ENCODE measurements at places on chromosomes 16 and 17.
A peak's percentile ranks its signal among the peaks of the same experiment; 100 is the strongest.

DNA sequence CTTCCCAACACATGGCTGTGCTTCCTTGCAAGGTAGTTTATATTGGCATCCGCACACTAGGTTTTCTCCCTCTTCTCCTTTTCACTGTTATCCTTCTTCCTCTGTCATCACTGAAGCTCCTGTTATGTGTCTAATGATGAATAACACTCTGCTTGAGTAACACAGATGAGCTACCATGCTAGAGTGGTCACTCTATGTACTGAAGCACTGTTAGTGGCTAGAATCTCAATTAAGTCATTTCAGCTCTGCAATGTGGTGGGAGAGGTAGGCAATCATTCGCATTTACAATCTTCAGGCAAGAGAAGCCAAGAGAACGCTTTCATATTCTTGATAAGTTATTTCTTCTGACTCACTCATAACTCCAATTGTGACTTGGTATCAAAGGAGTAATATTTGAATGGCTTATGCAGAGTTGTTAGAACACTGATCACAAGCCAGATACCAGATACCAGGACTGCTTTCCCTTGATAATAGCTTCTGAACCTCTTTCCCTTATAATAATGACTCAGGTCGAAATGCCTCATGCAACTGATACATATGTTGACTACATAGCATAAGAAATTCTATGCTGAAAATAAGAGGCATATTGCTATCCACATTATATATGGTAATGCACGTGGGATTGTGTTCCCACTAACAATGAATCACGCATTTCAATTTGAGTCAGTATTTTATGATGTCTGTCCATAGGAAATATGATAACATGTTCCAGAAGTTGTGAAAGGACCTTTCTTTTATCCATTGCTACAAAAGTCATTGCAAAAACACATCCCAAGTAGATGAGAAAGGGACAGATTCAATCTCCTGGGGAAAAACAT, 158.0 kb upstream of the HS3ST3A1 start:
- H3K27ac ChIP-seq, result no peak overlapping the region
- no peak for DNase-seq
- no peak overlapping the region for H3K4me3 ChIP-seq
- peaks cover 12% of the 10 kb centered on the region for H3K27me3 ChIP-seq
- H3K4me1 ChIP-seq, result no peaks in the 10 kb centered on the region

- H3K4me1 ChIP-seq, result peaks cover 36% of the 10 kb centered on the region
- H3K4me3 ChIP-seq, result peak overlapping the region; percentile 61
- no peak for DNase-seq
- H3K27ac ChIP-seq, result peak overlapping the region; percentile 63
Observed at GRCh38 chr17:75688209-75688825, 21.2 kb downstream of the SAP30BP start.

GRCh38 chr16:9801651-9802050, 380.6 kb downstream of the GRIN2A start:
- H3K27ac ChIP-seq, result no peak overlapping the region
- H3K4me3 ChIP-seq, result no peak overlapping the region
- H3K4me1 ChIP-seq, result no peaks in the 10 kb centered on the region

GRCh38 chr17:36851250-36851649, 86.0 kb upstream of the LHX1 start:
- DNase-seq, result no peak
- H3K27ac ChIP-seq, result no peak overlapping the region
- peaks cover 6% of the 10 kb centered on the region for H3K4me1 ChIP-seq
- peaks cover 31% of the 10 kb centered on the region for H3K27me3 ChIP-seq
- no peaks in the 10 kb centered on the region for H3K36me3 ChIP-seq

DNA sequence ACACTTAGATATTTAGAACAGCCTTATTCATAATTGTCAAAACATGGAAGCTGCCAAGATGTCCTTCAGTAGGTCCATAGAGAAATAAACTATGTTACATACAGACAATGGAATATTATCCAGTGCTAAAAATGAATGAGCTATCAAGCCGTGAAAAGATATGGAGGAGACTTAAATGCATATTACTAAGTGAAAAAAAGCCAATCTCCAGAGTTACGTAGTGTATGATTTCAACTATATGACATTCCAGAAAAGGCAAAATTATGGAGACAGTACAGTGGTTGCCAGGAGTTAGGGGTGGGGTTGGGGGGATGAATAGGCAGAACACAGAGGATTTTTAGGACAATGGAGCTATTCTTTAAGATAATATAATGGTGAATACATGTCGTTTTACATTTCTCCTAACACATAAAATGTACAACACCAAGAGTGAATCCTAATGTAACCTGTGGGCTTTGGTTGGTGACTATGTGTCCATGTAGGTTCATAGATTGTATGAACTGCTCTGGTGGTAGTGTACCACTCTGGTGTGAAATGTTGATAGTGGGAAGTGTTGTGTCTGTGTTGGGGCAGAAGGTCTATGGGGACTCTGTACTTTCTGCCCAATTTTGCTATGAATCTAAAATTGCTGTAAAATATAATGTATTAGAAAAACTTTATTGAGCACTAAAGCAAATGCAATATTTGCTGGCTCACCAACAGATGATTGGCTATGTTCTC, 122.6 kb downstream of the USP22 start:
- no peak for DNase-seq
- no peak overlapping the region for H3K27ac ChIP-seq
- H3K4me1 ChIP-seq, result peaks cover 2% of the 10 kb centered on the region
- no peak overlapping the region for H3K4me3 ChIP-seq

DNA sequence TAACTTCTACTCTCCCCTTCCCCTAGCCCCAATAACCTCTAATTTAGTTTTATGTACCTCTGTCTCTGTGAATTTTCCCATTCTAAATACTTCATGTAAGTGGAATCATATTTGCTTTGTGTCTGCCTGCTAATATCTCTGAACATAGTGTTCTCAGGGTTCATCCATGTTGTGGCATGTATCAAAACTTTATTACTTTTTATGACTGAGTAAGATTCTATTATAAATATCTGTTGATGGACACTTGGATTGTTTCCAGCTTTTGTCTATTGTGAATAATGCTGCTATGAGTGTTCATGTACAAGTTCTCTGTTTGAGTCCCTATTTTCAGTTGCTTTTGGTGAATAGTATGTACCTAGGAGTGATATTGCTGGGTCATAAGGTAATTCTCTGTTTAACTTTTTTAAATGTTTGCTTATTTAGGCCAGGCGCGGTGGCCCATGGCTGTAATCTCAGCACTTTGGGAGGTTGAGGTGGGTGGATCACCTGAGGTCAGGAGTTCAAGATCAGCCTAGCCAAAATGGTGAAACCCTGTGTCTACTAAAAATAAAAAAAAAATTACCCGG, 92.8 kb downstream of the CHD9 start:
- no peaks in the 10 kb centered on the region for H3K27me3 ChIP-seq
- DNase-seq, result no peak
- peak overlapping the region; percentile 16 for H3K27ac ChIP-seq
- no peak overlapping the region for H3K4me3 ChIP-seq
- no peaks in the 10 kb centered on the region for H3K36me3 ChIP-seq

DNA sequence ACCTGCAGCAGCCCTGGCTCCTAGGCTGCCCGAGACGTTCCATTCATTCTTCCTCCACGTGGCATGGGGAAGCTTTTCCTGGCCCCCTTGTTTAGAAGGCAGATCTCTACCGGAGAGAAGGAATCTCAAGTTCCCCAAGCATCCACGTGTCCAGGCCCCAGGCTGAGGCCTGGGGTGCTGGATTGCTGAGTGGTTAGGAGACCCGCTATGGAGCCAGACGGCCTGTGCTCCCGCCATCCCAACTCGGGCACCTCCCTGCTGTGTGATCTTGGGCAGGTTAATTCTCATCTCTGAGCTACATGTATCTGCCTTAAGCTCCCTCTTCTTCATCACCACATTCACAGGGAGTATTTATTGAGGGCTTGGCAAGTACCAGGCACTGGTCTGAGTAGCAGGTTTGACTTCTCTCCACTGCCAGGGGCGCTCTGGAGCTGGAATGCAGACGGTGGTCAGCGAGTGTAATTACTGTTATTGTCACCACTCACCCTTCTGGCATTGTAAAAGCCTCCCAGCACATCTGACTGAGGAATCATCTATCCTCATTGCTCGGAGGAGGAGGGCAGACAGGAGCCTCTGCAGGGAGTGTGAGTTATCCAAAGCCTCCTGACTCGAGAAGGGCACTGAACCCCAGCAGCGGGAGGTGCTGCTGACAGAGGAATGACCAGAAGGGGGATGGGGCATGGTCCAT, 1.1 kb upstream of the ADGRG1 start:
- DNase-seq, result no peak
- peaks cover 10% of the 10 kb centered on the region for H3K36me3 ChIP-seq
- H3K4me3 ChIP-seq, result no peak overlapping the region
- peaks cover 19% of the 10 kb centered on the region for H3K4me1 ChIP-seq
- no peak overlapping the region for H3K27ac ChIP-seq
- H3K27me3 ChIP-seq, result peaks cover 45% of the 10 kb centered on the region

DNA sequence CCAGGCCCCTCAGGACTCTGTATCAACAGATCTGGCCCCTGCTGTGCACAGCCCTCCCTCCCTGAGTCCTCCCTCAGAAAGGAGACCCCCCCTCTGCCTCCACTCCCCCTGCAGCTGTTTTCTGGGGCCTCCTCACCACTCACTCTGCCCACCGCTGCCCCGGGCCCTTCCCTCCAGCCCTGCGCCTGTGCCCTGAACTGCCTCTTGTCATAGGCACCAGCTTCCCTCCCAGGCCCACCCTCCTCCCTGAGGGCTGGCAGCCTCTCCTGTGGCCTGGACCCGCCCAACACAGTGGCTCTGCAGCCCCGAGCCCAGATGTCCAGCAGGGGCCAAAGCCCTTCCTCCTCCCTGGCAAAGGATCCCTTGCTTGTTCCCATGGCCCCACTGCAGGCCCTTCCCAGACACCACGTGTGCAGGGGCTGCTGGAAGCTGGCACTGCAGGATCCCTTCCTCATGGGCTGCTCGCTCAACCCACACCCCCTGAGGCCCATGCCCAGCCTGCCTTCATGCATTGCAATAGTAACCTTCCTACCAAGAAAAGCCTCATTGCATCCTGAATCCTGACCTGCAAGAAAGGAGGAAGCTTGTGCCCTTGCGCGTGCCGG, 25.8 kb downstream of the GNPTG start:
- H3K4me3 ChIP-seq, result no peak overlapping the region
- H3K27me3 ChIP-seq, result no peaks in the 10 kb centered on the region
- H3K36me3 ChIP-seq, result no peaks in the 10 kb centered on the region

DNA sequence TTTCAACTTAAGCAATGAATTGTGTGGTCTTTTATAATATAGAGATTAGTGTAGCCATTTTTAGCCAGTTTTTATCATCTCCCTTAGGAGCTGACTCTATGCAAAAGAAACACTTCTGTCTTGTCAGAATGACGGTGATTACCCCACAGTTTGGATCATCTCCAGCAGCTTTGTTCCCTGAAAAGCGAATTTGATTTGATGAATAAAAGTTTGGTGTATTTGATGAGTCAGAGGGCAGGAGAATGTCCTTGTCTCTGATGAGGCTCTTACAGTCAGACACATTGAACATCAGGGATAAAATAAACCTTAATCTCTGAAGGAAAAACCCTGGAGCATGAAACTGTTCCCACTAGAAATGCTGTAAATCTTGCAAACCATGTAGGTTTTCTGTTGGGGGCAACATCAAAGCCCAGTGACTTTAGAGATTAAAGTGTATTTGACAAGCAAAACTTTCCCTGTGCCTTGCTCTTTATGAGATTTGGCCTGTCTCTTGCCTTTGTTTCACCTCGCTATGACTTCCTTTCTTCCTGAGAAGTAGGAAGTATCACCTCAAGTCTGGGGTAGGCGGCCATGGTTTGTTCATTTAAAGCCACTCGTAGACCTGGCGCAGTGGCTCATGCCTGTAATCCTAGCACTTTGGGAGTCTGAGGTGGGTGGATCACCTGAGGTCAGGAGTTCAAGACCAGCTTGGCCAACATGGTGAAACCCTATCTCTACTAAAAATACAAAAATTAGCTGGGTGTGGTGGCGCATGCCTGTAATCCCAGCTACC, 209.3 kb downstream of the FTO start:
- H3K27me3 ChIP-seq, result no peaks in the 10 kb centered on the region
- no peak overlapping the region for H3K4me3 ChIP-seq
- DNase-seq, result no peak
- H3K4me1 ChIP-seq, result peaks cover 20% of the 10 kb centered on the region

GRCh38 chr17:337866-338265, 14.7 kb downstream of the RPH3AL start:
- no peak for DNase-seq
- peaks cover 6% of the 10 kb centered on the region for H3K4me1 ChIP-seq
- no peak overlapping the region for H3K4me3 ChIP-seq
- peaks cover 29% of the 10 kb centered on the region for H3K27me3 ChIP-seq
- no peaks in the 10 kb centered on the region for H3K36me3 ChIP-seq
- H3K27ac ChIP-seq, result no peak overlapping the region

DNA sequence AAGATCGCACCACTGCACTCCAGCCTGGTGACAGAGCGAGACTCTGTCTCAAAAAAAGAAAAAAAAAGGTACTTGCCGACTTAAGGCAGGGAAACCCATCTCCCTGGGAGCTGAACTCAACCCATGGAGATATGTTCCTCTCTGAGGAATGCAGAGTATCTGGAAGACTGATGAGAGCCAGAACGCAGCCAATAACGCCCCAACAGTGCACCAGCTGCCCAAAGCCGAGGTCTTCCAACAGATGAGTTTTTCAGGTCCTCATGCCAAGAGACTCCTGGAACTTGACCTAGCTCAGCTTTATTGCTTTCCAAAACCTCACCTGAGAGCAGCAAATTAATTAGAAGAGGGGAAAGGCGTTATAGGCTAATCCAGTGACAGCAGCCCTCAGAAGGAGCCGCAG, 9.4 kb downstream of the ELAC2 start:
- no peaks in the 10 kb centered on the region for H3K27me3 ChIP-seq
- DNase-seq, result no peak
- no peak overlapping the region for H3K4me3 ChIP-seq
- H3K36me3 ChIP-seq, result peaks cover 9% of the 10 kb centered on the region

- peaks cover 4% of the 10 kb centered on the region for H3K36me3 ChIP-seq
- H3K4me1 ChIP-seq, result peaks cover 66% of the 10 kb centered on the region
- H3K27ac ChIP-seq, result peak overlapping the region; percentile 84
- H3K4me3 ChIP-seq, result peak overlapping the region; percentile 92
- DNase-seq, result no peak
Observed at GRCh38 chr16:10940501-10941079, 1.7 kb downstream of the DEXI start.

DNA sequence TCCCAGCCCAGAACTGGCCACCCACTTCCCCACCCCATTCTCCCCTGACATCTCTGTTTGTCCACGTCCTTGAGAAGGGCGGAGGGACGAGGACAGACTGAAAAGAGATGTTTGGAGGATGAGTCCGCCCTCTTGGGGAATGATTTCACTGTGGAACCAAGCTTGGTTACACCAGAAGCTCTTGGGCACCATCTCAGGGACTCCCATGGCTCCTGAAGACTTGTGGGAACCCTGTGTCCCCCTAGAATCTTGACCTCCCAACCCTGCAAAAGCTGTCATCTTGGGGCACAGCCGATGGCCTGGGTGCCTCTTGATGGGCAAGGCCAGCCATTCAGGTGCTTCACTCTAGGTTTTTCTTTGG, 25.9 kb upstream of the LITAF start:
- peak overlapping the region; percentile 51 for H3K27ac ChIP-seq
- no peaks in the 10 kb centered on the region for H3K36me3 ChIP-seq
- H3K4me3 ChIP-seq, result no peak overlapping the region
- no peak for DNase-seq
- no peaks in the 10 kb centered on the region for H3K27me3 ChIP-seq

Measured in T-helper 17 cell (primary cell).